ENCODE measurements at places on chromosomes 7 and 10. TPM values are rescaled to one million over a fixed set of nuclear protein-coding genes. Genes with fewer than 3 reads are reported as not detected.

GRCh38 chr7:18978108-18978495 is 139.3 kb downstream of the TWIST1 start:
- DNase-seq: peak; percentile 68

DNA sequence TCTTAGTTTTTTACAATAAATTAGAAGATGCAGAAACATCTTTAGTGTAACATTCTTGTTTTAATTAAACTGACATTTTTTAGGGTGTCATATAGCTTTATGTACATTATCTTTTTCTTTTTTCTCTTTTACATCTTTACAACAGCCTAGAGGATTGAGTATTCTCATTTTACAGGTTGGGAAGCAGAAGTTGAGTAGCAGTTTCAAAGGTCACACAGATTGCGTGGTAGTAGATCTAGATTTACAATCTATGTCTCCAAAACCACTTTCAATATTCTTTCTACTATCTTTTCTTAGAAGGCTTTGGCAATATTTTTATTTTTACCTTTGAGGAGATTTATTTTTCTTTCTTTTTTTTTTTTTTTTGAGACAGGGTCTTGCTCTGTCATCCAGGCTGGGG is 18.7 kb upstream of the MCU start:
- no peak for DNase-seq

DNA sequence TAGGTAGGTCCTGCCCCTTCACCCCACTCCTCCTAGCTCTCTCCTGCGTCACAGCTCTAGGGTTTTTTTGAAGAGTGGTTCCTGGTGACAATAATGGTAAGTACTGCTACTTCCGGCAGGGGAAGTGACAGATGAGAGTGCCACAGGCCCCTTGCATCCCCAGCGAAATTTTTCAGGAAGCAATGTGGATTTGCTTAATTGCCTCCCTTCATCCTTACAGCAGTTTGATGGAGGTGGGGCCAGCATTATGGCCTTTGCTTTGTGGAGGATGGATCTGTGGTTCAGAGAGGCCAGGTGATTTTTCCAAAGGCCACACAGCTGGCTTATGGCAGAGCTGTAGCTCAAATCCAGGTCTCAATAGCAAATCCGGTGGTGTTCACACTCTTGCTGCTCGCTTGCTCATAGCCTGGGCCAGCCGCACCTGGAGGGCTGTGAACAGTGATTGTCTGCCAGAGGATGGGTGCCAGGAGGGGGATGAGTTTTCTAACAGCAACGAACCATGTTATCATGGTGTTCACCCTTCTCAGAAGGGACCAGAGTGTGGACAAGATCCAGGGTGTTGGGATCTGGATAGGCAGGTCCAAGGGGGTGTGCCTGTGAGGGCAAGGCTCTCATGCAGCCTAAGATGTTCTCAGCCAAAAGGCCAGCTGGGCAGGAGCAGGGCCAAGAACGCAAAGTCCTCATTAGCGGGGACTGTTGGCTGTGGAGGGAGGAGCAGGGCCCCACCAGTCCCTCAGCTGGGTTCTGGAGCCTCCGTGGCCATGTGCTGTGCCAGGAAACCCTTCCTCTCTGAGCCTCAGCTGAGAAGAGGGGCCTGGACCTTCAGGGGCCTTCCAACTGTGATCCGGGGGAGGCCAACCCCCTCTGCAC is 89.0 kb downstream of the EMX2 start:
- no peak for DNase-seq

DNA sequence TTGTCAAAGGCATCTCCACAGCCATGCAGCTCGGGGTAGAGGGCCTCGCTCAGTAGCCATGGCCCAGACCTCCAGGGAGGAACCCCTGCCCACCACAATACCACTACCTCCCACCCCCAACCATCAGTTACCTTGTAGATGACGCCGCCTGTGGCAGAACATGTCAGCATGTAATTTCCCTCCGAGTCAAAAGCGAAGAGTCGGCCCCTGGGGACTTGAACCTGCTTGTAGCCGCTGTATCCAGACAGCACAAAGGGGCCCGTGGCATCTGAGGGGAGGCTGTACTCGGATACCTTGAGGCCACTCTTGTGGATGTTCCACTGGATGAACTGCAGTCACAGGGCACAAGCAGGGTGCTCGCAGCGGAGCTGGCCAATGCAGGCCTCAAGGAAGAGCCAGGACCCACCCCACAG is 16.3 kb upstream of the CYREN start:
- DNase-seq: no peak

Gene SKAP2
- 28.9 TPM for total RNA-seq

DNA sequence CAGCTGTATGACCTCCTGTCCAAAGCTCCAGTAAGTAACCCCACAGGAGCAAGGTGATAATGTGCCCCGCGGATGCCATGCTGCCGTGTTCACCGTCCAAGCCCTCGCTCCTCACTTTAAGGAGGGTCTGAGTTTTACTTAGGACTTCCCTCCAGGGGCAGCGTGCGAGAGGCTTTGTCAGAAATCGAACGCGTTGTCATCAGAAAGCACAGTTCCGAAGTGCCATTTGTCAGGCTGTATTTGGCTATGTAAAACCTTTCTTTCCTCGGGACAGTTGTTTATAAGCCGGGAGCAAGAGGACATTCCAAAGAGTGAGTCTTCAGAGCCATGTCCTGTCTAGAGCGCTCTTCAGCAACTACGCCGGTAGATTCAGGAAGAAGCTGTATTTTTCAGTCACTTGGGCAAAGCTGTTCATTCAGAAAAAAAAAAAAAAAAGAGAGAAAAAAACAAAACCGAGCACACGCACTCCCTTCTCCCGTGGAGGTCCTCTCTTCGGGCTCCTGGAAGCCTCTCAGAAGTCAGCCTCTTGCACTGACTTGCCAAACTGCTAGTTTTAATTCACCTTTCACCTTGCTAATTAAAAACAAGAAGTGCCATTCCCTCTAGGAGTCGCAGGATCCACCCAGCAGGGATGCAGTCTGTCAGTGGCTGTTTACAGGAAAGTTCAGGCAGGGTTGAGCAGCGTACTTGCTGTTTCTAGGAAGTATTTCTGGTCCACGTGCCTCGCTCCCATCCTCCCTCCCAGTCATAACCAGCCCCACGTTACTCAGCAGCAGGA is at the start of gene SEMA3E:
SEMA3E (minus strand) TSS at position 676 of the 778 bp plus-strand sequence.
- peak; percentile 18 for DNase-seq

DNA sequence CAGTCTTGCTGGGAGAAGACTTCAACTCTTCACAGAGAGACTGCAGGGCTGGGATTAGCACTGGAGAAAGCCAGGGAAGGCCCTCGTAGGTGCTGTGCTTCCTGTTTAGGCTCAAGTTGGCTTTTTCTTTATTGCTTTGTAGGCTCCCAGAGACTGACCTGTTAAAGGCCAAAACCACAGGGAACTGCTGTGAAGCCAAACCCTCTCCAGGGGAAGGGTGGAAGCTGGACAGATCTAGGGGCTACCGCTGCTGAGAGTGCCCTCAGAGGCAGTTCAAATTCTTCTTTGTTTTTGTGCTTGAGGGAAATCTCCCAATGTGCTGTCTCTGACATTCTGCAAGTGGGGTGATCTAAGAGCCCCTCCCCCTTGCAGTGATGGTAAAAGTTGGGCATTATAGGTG is 198.4 kb downstream of the CNTNAP2 start:
- DNase-seq: no peak

DNA sequence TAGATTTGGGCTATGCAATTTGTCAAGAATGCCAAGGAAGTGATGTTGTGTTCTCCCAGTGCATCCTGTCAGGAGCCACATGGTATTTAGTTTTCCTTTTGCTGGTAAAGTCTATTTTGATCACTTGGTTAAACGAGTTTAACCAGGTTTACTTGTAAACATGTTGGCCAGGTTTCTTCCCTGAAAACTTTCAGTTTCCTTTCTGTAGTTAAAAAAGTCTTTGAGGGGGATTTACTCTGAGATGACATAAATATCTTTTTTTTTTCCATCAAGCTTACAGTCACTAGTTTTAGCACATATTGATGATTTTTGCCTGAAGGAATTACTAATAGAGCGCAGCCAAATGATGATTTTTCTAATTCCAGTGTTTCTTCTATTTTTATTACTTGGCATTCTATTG is 320.5 kb downstream of the PHF14 start:
- no peak for DNase-seq

DNA sequence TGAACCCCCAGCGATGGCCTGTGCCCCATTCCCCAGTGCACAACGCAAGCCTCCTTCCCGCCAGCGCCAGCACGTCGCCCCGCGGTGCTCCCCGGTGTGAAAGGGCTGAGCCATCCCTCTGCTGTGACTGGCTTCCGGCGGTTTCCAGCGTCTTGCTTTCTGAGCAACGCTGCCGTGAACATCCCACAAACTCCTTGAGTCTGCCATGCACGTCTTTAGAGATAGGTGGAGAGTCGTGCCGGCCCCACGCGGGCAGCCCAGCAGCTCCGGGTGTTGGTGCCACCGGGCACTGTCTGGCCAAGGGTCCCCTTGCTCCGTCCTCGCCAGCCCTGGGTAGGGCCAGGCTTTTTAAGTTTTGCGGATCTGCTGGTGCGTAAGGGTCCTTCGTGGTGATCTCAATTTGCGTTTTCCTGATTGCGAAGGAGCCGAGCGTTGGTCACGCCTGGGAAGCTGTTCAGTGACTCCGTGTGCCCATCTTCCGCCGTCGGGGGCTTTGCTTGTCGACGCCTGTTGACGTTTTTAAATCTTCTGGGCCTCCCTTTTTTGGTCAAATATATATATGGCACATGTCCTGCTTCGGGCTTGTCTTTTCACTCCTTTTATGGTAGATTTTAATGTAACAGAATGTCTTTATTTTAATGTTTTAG is 70.6 kb downstream of the FOXL3 start:
- DNase-seq: no peak

GRCh38 chr7:954330-955238 is at the start of gene ADAP1:
ADAP1 (minus strand) TSS chr7:954680; CDS start chr7:954477, 203 bp downstream.
- peak; percentile 72 for DNase-seq

Gene EPHB6
- total RNA-seq: 0.09 TPM

DNA sequence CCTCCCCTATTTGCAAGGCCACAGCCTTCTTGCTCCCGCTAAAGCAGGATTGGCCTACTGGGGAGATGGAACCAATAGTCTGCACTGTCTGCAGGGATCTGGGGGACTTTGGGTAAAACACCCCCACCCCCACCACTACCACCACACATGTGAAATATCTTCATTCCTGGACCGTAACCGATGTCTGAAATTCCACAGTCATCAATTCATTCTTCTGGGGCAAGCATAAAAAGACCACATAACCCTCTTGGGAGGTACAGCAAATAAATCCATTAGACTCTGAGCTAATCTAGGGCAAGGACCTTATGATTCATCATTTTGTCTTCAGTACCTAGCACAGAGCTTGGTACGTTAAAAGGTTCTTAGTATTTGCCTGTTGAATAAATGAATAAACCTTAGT is 307.8 kb downstream of the GPAM start:
- DNase-seq: no peak

GRCh38 chr7:38189231-38189938 is 11.3 kb downstream of the STARD3NL start:
- no peak for DNase-seq

DNA sequence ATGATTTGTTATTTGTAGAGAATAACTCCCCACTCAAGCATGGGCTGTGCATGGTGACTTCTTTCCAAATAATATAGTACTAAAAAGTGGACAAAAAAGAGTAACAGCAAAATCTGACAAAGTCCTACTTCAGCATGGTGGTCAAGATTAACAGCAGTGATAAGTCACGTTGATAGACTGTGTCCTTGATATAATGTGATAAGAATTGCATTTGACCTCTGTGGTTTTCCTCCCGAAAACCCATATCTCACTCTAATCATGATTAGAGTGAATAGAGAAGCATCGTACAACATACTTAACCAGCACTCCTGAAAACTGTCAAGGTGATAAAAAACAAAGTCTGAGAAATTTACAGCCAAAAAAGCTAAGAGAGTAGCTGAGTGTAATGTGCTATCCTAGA is 42.4 kb downstream of the REEP3 start:
- DNase-seq: no peak
